ENCODE measurements at places on chromosomes 16 and 17.
A peak's percentile ranks its signal among the peaks of the same experiment; 100 is the strongest.

DNA sequence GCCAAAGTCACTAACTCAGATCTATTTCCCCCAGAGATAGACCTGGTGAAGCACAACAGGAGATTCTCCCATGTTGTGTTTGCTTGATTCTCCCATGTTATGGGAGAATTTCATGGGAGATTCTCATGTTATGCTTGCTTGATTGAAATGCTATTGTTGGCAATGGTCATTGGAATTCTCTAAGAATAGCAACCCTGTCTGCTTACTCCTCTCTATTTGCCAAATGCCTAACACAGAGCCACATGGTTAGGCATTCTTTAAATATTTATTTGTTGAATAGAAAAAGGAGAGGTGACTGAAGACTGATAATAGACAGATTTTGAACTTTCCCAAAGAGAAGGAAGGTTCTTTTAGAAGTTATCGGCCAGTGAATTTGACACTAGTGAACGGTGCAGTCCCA, 111.5 kb upstream of the MPHOSPH6 start:
- no peak for DNase-seq

GRCh38 chr17:31598921-31599571, 207.6 kb downstream of the RAB11FIP4 start:
- DNase-seq: no peak

DNA sequence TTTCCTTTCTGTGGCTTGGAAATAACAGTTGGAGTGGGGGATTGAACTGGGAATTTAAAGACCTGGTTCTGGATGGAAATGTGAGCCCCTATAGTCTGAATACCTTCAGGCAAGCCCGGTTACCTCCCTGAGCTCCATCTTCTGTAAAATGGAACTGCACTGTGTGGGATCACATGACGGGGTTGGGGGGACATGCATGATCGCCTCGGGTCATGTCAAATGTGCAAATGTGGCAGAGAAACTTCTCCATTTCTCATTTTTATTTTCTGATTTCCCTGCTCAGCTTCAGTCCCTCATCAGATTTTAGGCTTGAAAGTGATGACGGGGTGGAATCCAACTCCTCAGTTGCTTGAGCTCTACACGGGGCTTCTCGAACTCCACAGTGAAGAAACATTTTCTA, 1.5 kb downstream of the MT1B start:
- DNase-seq: peak; percentile 18

DNA sequence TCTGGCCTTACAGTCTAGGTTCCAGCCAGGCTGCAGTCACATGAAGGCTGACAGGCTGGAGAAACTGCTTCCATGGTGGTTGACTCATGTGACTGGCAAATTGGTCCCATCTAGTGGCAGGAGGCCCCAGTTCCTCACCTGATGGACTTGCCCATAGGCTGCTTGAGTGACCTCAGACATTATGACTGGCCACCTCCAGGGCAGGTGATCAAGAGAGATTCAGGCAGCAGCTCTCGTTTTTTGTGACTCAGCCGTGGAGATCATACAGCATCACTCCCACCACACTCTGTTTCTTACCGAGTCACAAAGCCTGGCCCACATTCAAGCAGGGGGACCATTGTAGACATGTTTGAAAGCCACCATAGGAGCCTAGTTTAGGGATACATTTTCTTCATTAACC, 34.5 kb downstream of the SIAH1 start:
- DNase-seq: no peak

DNA sequence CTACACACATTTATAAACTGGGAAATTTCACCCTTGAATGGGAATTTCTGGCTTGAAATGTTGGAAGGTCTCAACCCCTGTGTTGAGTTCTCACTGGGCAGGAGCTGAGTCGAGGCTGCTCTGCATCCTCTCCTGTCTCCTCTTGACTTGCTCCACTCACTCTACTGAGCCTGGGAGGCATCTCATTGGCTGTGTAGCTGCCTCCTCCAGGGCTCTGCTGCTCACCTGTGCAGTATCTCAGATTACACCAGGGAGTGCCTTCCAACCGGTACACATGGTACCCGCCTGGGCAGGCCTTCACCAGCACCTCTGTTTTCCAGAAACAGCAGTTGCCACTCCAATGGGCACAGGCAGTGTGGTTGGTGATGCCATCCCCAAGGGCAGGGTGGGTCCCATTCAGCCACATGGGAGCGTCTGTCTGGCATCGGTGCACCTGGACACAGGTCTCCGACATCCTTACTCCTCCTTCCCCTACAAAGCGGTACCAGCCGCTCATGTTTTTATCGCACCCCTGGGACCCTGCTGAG, 3.7 kb downstream of the GP2 start:
- DNase-seq: no peak

- DNase-seq: no peak
These were observed 165.7 kb upstream of the CDH8 start for GRCh38 chr16:62201911-62202310.

DNA sequence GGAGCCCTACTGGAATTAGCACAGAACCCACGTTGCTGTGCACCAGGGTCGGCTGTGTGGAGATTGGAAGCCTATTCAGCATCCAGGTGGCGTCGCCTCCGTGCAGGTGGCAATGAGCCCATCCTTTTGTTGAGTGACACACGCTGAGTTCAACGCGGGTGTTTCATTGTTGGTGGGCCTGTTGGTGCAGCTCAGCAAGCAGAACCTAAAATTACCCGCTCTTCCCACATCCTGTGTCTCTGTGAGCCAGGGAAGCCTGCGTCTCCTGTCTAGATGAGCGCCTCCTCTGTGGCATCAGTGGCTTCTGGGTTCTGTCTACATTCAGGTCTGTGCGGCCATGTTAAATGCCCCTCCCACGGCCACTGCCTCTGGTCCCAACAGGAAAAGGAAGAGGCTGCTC, 14.5 kb downstream of the CD2BP2 start:
- DNase-seq: no peak

DNA sequence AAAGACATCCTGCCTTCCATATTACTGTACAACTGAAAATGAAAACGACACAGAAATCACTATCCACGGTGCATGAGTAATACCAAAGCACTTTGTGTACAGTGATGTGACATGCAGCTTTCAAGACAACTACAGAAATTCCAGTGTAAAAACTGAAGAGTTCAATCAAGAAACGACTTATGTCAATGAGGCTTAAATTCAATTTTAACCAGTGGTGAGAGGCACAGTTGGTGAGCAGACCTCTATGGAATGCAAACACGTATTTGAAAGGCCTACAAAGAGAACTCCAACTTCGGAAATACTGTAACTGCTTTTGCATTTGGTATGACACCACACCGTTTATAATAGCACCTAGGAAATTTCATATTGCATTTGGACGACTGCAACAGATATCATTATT, 87.6 kb downstream of the USP31 start:
- no peak for DNase-seq

GRCh38 chr17:76353004-76353598, 615 bp downstream of the PRPSAP1 start:
- peak; percentile 34 for DNase-seq

GRCh38 chr17:80969030-80969673, 22.5 kb upstream of the CHMP6 start:
- DNase-seq: no peak

GRCh38 chr17:38605841-38606645, at the start of gene SRCIN1:
Gene SRCIN1, minus strand, starts transcription at chr17:38605952. Its CDS starts 247 bp downstream, at chr17:38605705.
- DNase-seq: peak; percentile 72

DNA sequence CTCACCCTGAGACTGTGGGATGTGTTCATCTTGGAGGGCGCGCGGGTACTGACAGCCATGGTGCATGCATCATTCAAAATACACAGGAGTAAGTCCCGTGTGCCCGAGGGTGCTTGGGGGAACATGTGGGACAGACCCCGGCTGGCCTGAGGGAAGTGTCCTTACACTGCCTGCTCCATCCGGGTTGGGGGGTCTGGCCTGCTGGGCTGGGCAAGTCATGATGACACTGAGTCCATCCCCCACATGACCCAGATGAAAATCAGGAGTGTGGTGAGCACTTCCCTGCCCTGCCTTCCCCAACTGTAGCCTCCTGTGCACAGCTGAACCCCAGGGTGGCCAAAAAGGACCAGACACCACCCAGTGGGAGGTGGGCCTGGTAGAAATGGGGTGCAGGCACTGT, 10.8 kb downstream of the TBC1D26 start:
- DNase-seq: no peak

DNA sequence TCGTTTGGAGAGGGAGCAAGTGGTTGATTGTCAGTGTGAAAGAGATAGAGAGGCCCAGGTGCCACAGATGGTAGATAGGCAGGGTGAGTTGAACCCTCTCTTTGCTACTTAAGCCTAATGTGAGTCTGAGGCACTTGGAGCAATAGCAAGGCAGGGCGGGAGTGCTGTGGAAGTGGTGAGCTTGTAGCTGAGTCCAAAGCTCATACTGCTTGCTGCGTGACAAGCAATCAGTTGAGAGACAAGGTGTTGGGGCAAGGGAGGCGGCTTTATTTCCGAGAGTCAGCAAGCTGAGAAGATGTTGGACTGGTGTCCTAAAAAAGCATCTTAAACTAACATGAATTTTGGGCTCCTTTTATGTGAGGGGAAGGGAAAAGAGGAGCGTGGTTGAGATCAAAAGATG, 112.9 kb upstream of the ZKSCAN2 start:
- no peak for DNase-seq

DNA sequence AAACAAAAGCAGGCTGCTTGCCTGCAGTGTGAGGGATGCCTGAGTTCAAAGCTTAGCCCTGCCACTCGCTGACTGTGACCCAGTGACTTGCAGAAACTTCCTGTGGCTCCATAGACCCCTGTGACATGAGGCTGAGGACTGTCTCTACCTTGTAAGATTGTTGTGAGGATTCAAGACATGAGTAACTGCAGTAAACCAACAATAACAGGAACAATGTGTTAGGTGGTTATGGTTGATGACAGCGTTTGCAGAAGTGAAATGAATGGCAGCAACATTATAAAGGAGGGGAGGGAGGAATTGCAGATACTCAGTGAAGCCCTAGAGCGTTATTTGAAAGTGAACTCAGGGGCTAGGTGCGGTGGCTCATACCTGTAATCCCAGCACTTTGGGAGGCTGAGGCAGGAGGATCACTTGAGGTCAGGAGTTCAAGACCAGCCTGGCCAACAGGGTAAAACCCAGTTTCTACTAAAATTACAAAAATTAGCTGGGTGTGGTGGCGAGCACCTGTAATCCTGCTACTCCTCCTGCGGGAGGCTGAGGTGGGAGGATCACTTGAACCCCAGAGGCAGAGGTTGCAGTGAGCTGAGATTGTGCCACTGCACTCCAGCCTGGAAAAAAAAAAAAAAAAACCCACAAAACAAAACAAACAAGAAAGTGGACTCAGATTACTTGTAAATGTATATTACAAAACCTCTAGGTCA, 33.5 kb upstream of the EMP2 start:
- no peak for DNase-seq

- no peak for DNase-seq
These were observed 119.2 kb downstream of the PITPNC1 start for GRCh38 chr17:67496286-67496685.

DNA sequence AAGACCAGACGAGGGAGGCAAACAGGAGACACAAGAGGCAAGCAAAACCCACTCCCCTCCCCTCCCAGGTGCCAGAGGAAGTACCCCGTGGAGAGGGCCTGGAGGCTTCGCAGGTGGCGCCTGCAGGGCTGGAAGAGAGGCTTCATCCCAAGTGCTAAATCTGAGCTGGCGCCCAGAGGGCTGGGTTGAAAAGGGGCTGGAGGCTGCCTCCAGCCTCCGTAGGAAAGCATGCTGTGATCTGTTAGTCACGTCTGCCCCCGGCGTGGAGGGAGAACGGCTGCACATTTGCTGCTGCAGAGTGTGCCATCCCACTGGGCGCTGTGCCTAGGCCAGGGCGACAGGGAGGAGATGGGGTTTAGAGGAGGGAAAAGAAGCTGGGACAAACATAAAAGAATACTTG, 16.9 kb downstream of the RPH3AL start:
- DNase-seq: no peak

DNA sequence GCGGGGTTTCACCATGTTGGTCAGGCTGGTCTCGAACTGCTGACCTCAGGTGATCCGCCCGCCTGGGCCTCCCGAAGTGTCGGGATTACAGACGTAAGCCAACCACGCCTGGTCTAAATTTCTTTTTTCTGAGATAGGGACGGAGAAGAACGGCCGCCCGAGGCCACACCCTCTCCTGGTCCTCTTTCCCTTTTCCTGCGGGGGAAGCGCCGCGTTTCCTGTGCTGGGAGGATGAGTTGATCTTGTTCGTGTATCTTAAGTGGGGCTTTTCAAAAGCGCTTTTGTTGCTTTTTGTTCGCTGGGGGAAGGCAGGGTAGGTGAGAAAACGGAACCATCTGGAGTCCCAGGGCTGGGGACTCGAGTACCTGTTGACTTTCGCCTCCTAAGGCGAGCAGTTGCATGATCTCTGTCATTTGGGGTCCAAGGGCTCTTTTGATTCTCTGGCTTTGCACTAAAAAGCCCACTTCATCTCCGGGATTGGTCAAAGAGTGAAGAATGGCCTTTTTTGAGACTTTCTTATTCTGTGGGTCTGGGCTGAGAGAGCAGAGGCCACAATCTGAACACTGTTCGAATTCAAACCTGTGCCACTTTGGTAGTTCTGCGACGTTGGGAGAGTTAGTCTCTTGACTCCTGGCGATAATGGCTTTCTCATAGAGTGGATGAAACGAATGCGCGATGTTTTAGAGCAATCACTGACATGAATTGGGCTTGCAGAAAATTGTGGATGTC, 1.3 kb downstream of the FUS start:
- DNase-seq: peak; percentile 48

GRCh38 chr17:81842378-81842724, 7.5 kb upstream of the PPP1R27 start:
- no peak for DNase-seq

DNA sequence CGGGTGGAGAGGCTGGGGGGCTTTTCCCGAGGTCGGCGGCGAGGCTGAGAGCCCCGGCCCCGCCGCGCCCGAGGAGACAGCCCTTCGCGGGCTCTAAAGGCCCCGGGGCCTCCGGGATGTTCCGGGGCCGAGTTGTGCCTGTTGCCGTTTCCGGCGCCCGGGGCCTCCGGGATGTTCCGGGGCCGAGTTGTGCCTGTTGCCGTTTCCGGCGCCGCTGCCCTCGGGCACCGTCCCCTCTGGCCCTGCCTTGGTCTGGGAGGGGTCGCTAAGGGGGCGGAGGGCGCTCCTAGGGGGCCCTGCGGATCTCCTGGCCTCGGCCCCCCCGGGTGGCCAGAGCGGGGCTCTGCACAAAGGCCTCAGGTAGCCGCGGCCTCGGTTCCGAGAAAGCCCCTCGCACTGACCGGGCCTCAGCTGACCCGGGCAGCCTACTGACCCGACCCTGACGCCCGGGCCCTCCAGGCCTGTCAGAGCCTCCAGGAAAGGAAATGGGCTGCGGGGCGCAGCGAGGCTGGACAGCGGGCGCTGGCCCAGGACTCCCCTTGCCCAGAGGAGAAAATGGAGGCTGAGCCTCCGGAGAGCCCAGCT, 24.2 kb downstream of the ACTG1 start:
- DNase-seq: peak; percentile 45
